CD14-positive monocyte (primary cell): ENCODE measurements at places on chromosomes 13 and 19.
A peak's percentile ranks its signal among the peaks of the same experiment; 100 is the strongest.

- no peak for DNase-seq
These were observed 662.8 kb downstream of the OLFM4 start for GRCh38 chr13:53691417-53691816.

GRCh38 chr13:113852536-113853517 is 11.0 kb downstream of the GAS6 start:
- no peak for DNase-seq

GRCh38 chr19:39111593-39112199 is 13.9 kb upstream of the PAK4 start:
- no peak for DNase-seq

DNA sequence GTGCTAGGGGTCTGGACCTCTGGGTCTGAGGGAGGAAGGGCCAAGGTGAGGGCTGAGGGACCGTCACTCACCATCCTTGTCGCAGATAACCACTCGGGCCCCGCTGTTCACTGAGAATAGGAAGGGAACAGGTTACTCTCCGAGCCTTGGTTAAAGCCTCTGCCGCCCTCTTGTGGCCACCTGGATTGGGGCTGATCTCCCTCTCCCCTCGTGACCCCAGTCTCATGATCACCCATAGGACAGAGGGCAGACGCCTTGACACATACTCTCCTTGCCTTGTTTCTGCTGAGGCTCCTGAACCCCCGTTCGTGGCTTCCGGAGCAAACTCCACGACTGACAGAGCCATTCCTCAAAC is 580 bp downstream of the HSD17B14 start:
- peak; percentile 90 for DNase-seq

GRCh38 chr13:34076319-34076718 is 258.4 kb downstream of the RFC3 start:
- no peak for DNase-seq

DNA sequence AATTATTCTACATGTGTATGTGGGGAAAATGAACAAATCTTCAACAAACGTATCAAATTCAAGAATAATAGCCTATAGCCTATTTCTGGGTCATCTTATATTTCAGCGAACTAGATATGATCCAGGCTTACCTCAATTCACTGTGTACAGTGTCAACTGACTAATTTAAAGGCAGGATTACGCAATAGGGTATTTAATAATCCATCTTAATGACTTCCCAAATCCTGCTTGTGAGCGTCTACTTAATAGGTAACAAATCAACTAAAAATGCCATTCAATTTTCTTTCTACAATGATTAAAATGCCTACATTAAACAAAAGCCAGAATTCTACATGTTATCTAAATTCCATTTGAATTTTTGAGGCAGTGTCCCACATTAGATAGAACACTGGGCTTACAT is 67.0 kb downstream of the USP12 start:
- peak; percentile 48 for DNase-seq

DNA sequence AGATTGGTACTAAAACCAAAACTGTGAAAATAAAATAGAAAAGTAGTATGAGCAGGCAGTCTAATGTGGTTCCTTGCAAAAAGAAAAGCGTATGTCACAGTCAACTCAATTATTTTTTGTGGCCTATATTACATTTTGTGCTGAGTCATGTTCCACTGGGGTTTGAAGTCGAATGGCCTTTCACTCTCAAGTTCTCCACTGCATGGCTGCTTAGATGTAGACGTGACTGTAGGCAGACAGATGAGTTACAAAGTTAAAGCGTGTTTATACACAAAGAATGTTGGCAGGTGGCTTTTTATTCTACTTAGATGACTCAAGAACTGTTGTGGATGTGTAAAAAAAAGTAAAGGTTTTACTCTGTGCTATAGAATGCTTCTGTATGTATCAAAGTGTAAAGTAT is 133.9 kb downstream of the SLITRK6 start:
- no peak for DNase-seq

DNA sequence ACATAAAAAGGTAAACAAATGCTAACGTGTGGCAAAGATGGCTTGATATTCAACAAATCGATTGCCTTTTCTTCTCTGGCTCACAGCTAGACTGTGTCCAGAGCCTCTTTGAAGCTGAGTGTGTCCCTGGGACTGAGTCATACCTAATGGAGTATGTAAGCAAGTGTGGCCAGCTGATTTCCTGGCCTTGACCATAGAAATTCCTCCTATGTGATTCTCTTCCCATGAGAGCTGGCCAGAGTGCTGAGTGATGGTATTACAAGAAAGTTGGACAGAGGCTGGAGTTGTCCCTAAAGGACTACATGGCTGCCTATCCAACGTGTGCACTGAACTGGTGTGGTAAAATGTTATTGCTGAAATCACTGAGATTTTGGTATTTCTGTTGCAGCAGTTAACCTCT is 320.1 kb upstream of the SLC10A2 start:
- DNase-seq: no peak

DNA sequence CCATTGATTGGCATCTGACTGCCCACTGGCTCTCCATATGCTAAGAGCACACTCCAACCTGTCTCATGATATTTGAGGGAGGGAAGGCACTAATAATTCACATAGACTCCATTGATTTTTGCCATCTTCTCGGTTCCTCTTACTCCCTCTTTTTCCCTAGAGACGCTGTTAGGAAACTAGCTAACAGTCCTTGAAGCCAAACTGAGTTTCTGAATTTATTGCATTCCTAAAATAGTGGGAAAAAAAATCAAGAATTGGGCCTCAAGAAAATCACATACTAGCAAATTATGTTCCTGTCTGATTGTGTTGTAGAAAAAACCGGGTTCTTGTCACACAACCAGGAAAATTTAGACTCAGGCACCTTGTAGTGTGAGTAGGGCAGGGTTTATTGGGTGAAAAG is 86.4 kb upstream of the SLC7A1 start:
- no peak for DNase-seq

DNA sequence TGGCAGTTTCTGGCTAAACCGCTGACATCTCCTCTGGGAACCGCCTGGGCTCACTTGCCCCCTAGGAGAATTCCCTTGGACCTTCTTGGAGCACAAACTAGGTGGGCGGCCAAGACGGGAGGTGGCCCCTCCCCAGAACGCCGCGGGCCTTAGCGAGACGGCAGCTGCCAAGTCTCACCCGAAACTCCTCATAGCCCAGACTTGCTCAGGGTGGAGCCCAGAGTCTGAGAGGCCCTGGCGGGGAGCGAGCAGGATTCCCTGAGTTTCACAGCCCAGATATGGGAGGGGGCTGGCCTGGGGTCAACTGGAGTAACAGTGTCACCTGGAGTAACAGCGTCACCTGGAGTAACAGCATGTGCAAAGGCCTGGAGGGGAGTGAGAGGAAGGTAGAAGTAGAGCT is 10.1 kb downstream of the TINCR start:
- no peak for DNase-seq

DNA sequence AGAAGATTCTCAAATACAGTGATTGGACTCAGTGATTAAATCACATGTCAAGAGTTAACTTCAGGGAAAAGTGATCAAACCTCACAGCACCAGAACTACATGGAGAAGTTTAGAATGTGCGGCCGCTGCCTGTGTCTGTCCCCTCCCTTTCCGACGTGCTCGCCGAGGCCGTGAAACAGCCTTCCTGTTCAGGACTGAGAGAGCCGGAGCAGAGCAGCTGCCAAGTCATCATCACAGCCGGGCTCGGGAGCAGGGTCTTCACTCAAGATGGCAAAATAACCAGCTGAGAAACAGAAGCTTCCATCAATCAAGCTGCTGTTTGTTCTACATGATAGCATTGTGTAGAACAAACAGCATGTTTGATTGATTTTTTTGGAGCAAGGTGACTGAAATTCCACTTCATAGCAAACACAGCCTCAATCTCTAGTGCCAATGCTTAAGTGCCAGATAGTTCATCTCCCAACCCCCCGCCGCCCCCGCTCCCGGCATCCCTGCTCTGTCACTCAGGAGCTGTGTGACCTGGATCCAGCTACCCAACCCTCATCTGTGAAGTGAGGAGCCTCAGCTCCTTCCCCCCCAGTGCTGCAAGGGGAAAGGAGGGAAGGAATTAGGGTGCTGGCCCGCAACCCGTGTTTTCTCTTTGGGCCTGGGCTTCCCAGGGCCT is 70.6 kb downstream of the HSPH1 start:
- no peak for DNase-seq

GRCh38 chr19:14517446-14517839 is 754 bp downstream of the DNAJB1 start:
- peak; percentile 42 for DNase-seq

GRCh38 chr13:51520524-51520923 is 63.7 kb upstream of the WDFY2 start:
- DNase-seq: no peak

DNA sequence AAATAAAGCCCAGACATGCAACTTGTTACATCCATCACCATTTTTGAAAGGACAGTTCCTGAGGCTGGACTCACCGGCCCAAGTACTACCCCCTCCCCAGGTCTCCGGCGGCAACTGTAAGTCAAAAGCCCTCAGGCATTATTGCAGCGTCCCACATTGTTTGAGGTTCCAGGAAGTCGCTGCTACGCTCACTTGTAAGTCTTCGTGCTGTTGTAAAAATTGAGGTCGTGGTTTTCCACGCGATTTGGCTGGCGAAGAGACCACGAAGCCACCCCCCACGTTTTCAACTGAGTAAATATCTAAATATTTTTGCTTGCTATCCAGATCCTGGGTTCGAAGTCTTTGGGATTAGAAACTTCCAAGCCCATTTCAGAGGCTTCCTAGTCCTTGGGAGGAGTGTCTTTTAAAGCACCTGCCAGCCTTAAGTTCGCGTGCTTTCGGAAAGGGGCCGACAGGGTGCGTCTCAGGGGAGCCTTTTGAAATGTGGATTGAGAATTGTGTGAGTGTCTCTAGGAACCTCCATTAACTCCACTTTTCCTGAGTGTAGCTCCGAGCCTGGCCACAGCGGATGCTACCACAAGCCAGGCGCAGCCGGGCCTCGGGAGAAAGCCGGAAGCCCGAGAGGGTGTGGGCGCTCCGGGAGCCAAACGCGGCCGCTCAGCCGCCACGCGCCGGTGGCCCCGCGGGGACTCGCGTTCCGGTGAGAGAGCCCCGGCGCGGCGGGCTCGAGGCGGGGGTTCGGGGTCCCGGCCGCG is 434 bp upstream of the FNDC3A start:
- DNase-seq: peak; percentile 49

DNA sequence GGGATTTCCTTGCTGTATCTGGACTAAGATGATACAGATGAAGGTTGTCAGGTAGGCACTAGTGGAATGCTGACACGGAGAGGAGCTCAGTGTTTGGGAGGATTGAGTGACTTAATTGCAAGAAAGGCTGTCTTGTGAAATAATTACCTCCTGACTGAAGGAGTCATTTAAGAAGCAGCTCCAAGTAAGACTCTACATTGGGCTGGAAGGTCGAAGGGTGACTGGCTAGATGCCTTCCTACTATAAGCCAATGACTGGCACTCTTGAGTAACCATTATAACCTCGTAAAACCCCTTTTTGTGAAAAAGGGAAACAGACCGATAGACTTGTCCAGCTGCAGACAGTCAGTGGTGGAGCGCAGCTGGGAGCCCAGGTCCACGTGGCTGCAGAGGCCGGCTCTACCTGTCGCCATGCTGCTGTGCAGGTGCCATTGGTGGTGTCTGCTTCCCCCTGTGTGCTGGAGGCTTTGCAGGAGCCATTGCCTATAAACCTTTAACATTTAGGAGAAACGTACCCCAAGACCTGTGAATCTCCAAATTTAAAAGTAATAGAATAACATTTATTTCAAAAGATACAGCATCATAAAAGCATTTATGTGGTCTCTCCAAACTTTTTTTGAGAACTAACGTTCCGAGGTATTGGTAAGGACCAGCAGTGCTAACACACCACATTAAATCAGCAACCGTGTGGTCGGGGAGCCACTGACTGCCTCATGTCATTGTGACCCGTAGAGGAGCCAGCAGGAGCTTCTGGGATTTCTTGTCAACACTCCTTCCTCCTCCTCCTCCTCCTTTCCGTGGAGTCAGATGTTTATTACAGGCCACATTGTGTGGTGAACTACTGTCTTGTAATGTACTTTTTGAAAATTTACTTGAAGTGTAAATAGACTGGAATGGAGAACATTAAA is 80.4 kb upstream of the TEX29 start:
- DNase-seq: no peak

DNA sequence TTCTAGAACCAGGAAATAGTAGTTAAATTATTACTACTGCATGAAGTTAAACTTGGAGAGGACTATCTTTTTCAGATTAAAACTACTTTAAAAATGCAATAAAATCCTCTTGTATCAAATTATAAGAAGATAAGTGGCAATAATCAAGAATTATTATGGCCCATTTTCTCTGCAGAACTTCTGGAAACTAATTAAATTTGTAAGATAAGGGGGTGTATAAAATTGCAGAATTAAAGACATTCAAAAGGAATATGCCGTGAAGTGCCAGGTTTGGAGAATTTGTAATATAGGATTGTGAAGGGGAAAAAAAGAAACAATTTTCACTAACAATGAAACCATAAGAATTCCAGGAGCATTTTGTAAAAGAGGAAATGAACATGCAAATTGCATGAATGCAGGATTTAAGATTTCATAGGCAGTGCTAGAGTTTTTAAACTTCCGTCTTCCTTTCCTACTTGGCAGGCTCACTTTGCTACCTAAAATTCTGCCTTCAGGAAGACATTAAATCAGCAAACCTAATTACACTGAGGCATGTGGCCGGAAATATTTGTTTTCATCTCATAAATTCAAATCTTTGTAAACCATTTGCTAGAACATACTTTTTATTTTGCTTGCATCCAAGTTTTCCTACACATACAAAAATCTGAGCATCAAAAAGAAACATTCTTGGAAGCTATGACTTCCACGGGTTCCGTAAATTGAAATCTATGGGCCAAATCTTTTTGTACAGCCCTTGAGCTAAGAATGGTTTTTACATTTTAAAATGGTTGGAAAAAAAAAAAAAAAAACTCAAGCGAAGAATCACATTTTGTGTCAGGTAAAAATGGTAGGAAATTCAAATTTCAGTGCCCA is 166.9 kb downstream of the DCLK1 start:
- DNase-seq: no peak

GRCh38 chr13:57653229-57653989 is 21.9 kb downstream of the PCDH17 start:
- no peak for DNase-seq

DNA sequence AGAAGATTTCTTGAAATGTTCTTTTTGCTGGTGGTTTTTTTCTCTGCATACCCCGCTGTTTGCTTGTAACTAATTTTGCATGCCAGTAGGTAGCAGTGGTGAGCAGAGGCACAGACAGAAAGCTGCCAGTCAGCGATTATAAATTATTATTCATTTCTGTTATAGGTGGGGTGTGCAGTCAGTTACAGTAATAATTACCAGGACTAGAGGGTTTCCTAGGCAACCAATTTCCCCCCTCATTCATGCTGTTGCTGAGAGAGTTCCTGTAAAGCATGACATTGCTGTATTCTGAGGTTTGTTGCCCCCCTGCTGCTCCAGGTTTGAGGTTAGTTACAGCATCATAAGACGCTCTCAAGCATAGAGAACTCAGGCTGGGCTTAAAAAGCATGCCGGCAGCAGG is 104.5 kb downstream of the URI1 start:
- no peak for DNase-seq

GRCh38 chr13:106675311-106675710 is 107.4 kb upstream of the ARGLU1 start:
- DNase-seq: no peak

DNA sequence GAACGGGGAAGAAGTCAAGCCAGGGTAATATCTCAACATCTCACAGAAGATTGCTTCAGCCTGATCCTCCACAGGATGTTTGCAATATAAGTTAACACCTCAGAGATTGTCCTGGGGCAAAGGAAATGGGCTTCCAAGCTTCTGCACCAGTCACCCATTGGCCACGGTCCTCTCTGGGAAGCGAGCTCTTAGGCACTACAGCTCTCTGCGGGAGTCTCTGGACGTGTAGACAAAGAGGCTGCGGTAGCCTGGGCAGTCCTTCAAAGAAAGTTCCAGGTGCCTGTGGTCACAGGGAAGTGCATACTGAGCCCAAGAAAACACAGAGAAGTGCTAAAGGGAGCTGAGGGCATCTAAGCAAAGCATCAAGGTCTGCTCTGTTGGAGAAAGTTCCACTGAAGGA is 805.7 kb downstream of the DIAPH3 start:
- DNase-seq: no peak
